Thyroid gland (tissue), 4 donors: ENCODE measurements at places on chromosomes 6 and 20.

GRCh38 chr20:34407962-34408474 lies 44.9 kb downstream of the ITCH start:
- DNase-seq = no peak

- DNase-seq = peak; percentile 60
Observed at GRCh38 chr6:112443179-112444065, 96.3 kb downstream of the RFPL4B start.

- no peak for DNase-seq
Observed at GRCh38 chr6:148247386-148248063, 95.1 kb upstream of the SASH1 start.

DNA sequence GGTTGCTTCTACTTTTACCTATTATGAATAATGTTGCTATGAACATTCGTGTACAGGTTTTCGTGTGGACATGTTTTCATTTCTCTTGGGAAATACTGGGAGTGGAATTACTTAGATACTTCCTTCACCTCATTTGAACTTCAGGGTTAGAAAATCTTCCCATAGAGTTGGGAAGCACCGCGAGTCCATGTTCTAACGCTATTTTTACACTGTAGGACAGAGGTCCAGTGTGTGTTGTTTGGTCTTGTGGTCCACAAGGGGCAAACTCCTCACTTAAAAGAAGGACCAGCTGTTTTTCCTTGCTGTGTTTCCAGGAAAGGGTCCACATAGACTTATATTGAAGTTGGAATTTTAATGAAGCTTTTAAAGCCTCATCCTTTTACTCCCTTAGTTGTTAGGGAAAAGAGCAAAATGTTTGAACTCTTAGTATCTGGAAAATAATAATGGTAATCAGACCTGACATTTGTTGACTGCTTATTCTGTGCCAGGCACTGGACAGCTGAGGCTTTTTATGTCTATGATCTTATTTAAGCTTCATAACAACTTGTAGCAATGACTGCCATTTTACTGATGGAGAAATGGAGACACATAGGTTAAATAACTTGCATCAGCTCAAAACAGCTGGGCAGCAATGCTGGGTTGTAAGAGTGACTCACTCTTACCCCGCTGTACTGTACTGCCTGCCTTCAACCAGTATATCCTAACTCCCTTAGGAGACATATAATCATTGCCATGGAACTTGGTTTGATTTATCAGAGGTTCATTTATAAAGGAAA lies 52.0 kb downstream of the CDC5L start:
- DNase-seq = no peak

- no peak for DNase-seq
Observed at GRCh38 chr6:136701045-136701444, 91.2 kb downstream of the MAP3K5 start.

GRCh38 chr6:156912431-156912830 lies 135.3 kb downstream of the ARID1B start:
- DNase-seq = no peak

- no peak for DNase-seq
Observed at GRCh38 chr20:16678779-16679178, 51.0 kb upstream of the SNRPB2 start.

- peak; percentile 79 for DNase-seq
Observed at GRCh38 chr20:11891776-11892545, 25.7 kb upstream of the BTBD3 start.

- DNase-seq = no peak
Observed at GRCh38 chr6:68726337-68726736, 91.3 kb downstream of the ADGRB3 start.

DNA sequence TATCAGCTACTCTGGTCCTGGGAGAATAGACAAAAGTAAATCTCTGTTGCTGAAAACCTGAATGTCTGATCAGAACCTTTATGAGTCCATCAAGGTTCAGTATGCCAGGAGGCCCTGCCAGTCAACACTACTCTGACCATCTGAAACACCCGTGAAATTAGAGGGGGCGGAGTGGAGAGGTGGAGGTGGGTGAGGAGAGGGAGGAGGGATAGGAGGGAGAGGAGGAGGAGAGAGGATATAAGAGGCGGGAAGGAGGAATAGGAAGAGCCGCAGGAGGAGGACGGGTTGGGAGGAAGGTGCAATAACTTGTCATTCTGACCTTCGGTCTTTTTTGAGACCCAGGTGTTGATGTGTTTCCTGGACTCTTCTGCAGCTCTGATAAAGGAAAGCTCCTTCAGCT lies 8.0 kb downstream of the SERPINB9 start:
- DNase-seq = no peak

DNA sequence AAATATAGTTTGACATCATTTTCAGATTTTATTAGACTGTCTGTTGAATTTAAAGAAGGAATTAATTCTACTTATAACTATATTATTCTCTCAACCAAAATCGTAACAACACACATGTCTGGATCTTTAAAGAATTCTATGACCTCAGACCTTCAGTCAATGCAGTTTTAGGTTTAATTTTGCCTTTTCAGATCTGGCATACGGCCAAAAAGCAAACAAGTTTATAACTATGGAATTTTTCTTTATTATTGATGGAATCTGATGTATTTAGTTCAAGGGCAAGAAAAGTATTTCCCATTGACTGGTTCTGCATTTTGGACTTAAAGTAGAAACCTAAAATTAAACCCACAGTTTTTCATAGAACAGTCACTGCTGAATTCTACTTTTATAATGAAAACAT lies 233.4 kb downstream of the EYA4 start:
- DNase-seq = no peak

DNA sequence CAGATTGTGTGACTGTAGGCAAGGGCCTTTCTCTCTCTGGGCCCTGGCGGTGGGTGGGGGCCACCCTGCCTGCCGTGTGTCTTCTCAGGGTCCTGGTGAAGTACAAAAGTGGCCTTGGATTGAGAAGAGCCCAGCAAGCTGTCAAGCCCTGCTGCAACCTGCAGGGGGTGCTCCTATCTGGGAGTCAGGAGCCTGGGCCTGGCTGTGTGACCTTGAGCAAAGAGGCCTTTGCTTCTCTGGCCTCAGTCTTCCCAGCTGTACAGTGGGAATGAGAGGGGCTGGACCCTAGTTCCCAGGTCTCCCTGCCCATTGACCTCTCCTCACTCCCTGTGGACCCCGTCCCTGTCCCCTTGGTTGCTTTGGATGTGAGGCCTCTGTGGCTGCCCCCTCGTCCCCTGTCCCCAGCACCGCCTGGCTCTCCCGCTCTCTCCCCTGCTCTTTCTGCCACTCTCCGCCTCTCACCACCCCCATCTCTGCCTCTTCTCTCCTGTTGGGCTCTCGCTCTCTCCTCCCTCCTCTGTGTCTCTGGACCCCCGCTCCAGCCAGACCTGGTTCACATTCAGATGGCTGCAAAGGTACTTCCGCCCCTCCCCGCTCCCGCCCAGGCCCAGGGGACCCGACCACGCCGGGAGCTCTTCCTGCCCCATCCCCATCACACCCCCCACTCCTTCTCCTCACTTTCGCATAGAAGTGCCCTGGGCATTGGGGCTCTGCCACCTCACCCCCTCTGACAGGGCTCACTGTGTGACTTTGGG lies 46.7 kb downstream of the SRC start:
- DNase-seq = no peak

DNA sequence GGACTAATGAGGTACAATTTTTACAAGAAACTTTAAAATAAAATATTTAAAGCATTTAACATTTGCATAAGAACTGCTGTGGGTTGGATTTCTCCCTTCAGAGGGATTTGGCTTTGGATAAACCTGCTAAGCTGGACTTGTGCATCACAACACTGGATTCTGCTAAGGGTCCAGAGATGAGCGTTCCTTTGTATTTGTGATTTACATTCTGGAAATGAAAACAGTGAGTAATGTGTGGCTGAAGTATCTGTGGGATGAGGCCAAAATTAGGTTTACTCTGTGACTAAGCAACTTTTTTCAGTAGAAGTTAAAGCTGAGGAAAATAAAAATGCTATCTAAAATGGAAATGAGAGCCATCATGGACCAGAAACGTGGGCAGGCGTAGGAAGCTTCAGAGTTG lies 494.3 kb downstream of the EPM2A start:
- DNase-seq = no peak

- DNase-seq = no peak
Observed at GRCh38 chr20:24590178-24590982, 121.0 kb downstream of the SYNDIG1 start.

- DNase-seq = no peak
Observed at GRCh38 chr20:53492212-53492611, 101.4 kb downstream of the ZNF217 start.

- no peak for DNase-seq
Observed at GRCh38 chr6:154614101-154614500, 103.6 kb upstream of the CNKSR3 start.

DNA sequence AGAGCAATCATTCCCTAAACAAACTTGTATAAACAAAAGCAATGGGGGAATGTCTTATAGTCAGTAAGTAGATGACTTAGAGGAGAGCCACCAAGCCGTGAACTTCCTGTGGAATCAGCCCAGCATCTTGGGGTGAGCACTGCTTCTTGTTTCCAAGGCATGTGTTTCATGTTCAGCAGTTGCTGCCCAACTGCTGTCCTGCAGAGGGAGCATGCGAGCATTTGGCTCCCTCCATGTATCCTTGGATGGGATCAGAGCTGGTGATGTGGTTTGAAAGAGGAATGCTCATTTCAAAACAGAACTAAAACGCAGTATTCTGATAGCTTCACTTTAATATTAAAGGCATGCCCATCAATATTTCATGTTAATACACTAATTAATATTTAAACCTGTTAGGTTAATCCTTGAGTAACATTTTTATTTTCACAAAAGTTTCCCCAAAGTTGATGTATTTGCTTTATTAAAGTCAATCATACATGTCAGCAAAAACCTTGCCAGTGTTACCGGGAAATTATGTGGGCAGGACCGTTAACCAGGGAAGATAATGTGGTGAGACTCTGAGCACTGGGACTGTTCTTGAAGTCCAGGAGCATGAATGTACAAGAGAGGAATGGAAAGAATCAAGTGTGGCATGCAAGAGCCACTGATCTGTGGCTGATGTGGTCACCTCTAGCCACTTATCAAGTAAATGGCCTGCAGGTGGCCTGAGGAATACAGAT lies 172.1 kb upstream of the GGTLC1 start:
- peak; percentile 67 for DNase-seq

DNA sequence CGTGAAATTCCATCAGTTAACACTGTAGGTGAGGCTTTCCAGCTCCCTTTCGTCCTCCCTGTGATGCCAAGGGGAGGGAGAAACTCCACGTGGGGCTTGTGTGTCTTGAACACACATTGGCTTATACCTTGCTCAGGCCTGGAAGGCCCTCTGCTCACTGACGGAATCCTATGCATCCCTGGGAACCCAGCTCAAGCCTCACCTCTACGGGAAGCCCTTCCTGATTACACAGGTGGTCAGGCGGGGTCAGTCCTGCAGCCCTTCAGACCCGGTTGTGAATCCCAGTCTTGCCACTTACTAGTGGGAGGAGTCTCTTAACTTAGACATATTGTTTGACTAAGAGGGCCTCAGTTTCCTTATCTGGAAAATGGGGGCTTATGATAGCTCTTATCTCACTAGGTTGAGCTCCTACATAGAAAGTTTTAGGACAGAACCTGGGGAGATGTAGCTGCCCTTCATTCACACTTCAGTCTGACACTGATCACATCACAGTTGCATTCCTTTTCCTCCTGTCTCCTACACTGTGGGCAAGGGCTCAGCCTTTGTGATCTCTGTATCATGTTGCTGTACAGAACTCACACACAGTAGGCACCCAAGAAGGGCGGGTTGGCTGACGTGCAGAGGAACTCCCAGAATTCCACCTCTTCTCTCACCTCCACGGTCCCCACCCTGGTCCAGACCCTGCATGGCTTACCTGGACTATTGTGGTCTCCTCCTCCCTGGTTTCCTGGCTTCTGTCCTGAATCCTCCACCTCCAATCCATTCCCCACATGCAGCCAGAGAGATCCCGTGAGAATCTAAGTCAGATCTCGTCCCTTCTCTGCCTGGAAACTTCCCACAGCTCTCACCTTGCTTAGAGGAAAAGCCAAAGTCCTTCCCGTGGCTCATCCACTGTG lies 129.6 kb downstream of the CEBPB start:
- DNase-seq = no peak

DNA sequence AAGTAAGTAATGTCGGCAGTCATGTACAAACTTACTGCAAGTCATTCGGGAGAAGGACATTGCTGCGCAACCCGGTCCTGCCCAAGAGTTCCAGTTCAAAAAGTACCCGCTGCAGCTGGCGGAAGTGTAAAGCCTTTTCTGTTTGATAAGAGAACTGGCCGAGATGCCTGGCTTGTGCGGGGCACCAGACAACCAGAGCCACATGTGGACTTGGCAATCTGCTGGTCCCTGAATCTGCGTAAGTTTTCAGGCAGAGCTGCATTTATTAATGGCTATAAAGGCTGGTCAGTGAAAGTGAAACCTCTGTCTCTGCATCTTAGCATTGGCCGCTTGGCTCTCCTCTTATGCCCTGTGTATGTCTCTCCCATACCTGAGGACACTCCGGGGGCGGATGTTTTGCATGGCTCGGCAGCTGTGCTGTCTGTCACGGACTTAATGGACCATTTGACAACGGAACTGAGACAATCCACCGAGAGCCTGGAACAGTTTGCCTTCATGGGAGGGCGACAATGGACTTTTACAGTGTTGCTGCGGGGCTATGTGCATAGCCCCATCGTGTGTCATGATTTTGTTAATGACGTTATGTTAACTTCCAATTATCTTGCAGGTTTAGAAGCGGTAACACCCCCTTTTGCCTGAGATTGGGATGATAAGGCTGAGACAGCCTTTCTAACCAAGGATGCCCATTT lies 19.8 kb upstream of the RGS17 start:
- no peak for DNase-seq

GRCh38 chr6:56002336-56002735 lies 126.9 kb upstream of the BMP5 start:
- no peak for DNase-seq
